ENCODE measurements at places on chromosomes 1 and 21. TPM values are rescaled to one million over a fixed set of nuclear protein-coding genes. Genes with fewer than 3 reads are reported as not detected.

IGSF21 gene
- not detected for total RNA-seq

PBX1 gene
- total RNA-seq, result 77.2 TPM

DNA sequence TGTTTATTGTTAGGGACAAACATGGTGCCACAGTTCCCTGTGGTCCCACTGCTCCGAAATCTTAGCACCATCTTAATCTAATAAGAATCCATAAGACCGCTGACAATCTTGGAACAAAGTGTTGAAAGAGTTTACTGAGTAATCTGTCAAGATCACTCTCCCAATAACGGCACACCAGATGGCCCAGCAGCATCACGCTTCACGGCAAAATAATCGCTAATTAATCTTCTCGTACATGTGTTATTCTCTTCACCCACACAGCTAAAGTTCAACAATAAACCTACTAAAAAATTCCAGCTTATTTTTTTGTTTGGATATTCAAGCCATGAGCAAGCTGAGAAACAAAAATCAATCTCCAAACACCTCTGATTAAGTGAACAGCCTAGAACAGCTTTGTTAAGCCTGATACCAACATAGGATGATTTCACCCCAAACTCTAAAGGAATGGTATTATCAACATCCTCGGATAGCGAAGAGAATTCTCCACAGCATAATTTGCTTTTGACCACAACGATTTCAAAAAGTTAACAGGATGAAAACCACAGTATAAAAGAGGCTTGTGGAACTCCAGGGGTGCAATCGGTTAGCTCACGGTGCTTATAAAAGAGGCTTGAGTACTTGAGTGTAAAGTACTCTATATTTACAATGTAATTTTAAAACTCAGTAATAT, 329.9 kb upstream of the GREM2 start:
- no peaks in the 10 kb centered on the region for H3K27me3 ChIP-seq
- no peak overlapping the region for H3K4me3 ChIP-seq
- no peaks in the 10 kb centered on the region for H3K36me3 ChIP-seq
- DNase-seq, result no peak
- H3K4me1 ChIP-seq, result no peaks in the 10 kb centered on the region

DNA sequence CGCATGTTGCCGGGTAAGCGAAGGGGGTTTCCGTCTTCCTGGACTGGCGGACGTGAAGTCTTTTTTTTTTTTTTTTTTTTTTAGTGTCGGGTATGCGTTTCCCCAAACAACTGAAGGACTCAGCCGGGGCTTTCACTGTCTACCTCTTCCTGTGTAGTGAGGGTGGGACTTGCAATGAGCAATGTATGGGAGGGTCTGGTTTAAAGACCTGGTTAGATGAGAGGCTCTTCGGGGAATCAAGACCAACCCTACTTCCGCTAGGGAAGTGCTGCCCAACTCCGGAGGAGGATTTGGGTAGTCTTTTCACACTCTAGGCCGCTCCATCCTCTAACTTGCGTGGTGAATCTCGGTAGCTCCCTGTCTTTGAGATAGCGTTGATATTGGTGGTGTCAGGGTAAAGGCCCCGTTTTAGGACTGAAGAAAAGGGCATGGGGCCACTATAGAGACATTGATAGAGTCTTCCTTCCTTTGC, 754 bp downstream of the PRRC2C start:
- H3K27ac ChIP-seq, result peak overlapping the region; percentile 98
- peaks cover 19% of the 10 kb centered on the region for H3K4me1 ChIP-seq
- peak; percentile 47 for DNase-seq

GRCh38 chr1:245688536-245689453, 534.0 kb downstream of the KIF26B start:
- no peak overlapping the region for H3K4me3 ChIP-seq
- DNase-seq, result no peak
- H3K4me1 ChIP-seq, result no peaks in the 10 kb centered on the region
- H3K27ac ChIP-seq, result no peak overlapping the region
- H3K36me3 ChIP-seq, result no peaks in the 10 kb centered on the region
- no peaks in the 10 kb centered on the region for H3K27me3 ChIP-seq

- H3K4me1 ChIP-seq, result peaks cover 7% of the 10 kb centered on the region
- no peaks in the 10 kb centered on the region for H3K27me3 ChIP-seq
- H3K4me3 ChIP-seq, result no peak overlapping the region
- DNase-seq, result no peak
These were observed 42.9 kb downstream of the ABCG1 start for GRCh38 chr21:42261829-42262200.

GRCh38 chr1:210360852-210361477, 32.3 kb downstream of the HHAT start:
- no peaks in the 10 kb centered on the region for H3K36me3 ChIP-seq
- no peak for DNase-seq
- H3K27me3 ChIP-seq, result no peaks in the 10 kb centered on the region
- H3K27ac ChIP-seq, result no peak overlapping the region

DNA sequence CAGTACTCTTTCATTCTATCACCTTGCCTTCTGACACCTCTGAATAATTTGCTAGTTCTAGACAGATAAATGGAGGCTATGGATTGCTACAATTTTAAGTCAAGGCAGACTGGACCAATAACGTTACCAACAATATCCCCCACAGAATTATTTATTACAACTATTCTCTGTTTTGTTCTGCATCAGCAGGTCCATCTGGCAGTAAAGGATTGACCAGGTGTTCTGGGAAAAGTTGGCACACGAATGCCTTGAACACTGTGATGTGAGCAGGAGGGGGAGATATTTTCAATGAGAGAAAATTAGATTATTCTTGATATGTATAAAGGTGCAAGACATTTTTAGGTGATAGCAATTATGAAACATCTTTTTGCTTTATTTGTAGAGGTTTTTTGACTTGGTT, 718.8 kb upstream of the TMPRSS15 start:
- H3K4me3 ChIP-seq, result no peak overlapping the region
- no peaks in the 10 kb centered on the region for H3K36me3 ChIP-seq
- no peaks in the 10 kb centered on the region for H3K4me1 ChIP-seq
- no peak for DNase-seq

DNA sequence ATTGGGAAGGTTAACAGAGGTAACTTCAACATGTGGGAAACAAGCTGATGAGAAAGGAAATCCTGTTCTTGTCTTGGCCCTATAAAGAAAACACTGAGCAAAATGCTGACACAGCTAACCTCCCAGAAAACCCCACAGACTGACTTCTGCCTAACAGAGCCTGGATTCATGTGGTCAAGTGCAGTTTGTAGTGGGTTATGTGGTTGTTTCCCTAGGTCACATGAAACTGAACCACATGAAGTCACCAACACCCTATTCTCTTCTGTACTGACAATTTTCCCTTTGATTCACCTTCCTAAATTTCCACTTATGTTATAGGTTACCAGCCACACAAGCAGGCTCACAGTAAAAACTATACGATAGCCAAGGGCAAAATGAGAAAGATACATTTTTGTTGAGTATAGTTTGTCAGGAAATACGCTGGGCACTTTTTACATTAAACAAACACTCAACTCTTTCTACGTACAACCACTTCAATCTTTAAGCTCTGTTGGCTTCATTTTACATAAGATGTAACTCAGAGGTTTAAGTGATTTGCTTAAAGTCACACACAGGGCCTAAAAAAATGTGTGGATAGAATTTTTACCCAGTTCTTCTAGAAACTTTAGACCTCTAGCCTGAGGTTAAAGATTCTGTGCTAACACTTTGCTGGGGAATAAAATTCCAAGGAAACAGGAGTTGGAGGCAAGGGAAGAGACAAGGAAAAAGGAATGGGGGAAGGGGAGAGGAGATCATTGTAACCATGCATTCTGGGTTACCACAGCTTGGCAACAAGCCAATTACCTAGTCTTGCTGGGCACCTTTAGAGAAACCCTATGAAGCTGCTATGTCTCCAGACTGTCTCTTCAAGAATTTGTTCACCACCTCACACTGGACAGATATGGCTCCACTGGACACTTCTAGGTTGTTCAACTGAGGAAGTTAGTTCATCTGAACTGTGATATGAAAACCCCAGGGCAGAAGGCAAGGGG, 601.6 kb upstream of the USP24 start:
- H3K4me3 ChIP-seq, result no peak overlapping the region
- no peaks in the 10 kb centered on the region for H3K27me3 ChIP-seq
- H3K4me1 ChIP-seq, result peaks cover 3% of the 10 kb centered on the region
- no peaks in the 10 kb centered on the region for H3K36me3 ChIP-seq
